GM12878 (cell line): ENCODE measurements at places on chromosomes 1 and 21. TPM values are rescaled to one million over a fixed set of nuclear protein-coding genes. Genes with fewer than 3 reads are reported as not detected.

DNA sequence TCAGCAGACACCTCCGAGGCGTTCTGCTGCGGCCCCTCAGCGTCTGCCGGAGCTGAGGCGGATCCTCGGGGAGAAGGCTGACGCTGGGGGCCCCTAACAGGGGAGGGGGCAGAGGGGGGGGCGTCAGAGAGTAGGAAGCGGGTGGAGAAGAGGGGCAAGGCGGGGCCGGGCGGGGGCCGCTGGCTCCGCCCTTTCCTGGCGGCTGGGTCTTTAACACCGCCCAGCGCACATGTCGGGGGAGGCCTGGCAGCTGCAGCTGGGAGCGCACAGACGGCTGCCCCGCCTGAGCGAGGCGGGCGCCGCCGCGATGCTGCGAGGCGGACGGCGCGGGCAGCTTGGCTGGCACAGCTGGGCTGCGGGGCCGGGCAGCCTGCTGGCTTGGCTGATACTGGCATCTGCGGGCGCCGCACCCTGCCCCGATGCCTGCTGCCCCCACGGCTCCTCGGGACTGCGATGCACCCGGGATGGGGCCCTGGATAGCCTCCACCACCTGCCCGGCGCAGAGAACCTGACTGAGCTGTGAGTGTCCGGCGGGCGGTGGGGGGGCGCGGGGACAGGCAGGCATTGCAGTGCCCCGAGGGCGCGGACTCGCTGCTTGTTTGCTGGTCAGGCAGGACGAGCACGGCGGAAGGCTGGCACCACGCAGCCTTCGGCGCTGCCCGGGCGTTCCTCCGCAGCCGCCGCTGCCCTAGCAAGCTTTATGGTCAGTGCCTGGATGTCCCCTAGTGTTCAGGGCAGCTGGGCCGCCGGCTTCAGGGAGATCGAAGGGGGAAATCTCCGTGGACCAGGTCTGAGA lies at the start of gene NTRK1:
TSS of gene NTRK1 (plus strand) at position 238 of the 796 bp plus-strand sequence. CDS start at position 308, 70 bp downstream.
- DNase-seq, result no peak

Gene OR6K3
- total RNA-seq, result not detected in 2 replicates

- DNase-seq, result no peak
Observed at GRCh38 chr1:87983841-87984240, 655.2 kb downstream of the LMO4 start.

- DNase-seq, result no peak
Observed at GRCh38 chr1:42340093-42340492, 5.1 kb upstream of the FOXJ3 start.

Gene TNFAIP8L2
- total RNA-seq, result 5.4 and 6.2 TPM in 2 replicates

DNA sequence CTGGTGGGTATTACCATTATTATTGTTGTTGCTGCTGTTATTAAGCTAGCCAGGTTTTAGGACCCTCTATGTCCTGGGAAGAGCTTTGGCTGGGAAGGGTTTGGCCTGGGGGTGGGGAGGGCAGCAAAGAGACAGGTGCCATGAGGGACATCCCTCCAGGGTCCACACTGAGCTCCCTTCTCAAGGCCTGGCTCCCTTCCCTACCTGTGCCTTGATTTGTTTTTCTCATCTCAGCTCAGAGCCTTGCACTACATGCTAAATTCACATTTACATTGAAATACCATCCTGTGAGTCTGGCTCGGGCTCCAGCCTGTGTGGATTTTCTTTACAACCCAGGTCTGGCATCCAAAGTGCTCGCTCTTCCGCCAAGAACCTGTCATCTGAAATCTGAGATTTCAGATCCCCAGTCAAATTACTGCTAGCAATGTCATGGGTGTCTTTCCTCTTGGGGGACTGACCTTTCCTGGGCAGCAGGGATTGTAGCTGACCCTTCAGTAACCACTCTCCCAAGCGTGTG lies 536.3 kb downstream of the PTPRU start:
- no peak for DNase-seq

Gene KRTAP7-1
- not detected in 2 replicates for total RNA-seq

DNA sequence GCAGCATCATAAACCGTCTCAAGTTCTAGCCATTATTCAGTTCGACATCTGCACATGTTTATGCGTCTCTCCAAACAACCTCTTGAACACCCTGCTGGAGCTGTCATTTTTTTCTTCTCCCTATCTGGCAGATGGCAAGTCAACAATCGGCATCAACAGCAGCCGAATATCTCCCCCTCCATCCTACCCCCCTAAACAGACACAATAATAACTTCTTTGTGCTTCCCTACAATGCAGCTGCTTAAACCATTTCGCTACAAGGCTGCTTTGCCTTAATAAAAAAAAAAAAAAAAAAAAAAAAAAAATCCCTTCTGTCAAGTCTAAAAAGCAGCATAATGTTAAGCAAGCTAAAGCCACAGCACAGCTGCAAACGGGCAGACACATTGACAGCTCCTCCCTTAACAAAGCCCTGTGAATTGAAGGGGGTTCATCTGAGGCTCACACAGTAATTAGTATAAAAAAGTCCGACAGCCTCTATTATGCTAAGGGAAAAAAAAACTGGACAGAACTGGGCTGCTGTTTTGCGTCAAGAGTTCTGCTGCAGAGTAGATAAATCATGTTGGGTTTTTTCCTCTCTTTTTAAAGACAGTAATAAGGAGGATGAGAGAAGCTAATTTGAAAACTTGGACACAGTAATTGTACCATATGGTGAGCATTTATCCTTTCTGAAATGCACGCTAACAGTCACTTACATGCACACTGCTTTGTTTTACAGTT lies 136.4 kb downstream of the AKT3 start:
- no peak for DNase-seq

Gene GRIK3
- total RNA-seq, result not detected in 2 replicates

DNA sequence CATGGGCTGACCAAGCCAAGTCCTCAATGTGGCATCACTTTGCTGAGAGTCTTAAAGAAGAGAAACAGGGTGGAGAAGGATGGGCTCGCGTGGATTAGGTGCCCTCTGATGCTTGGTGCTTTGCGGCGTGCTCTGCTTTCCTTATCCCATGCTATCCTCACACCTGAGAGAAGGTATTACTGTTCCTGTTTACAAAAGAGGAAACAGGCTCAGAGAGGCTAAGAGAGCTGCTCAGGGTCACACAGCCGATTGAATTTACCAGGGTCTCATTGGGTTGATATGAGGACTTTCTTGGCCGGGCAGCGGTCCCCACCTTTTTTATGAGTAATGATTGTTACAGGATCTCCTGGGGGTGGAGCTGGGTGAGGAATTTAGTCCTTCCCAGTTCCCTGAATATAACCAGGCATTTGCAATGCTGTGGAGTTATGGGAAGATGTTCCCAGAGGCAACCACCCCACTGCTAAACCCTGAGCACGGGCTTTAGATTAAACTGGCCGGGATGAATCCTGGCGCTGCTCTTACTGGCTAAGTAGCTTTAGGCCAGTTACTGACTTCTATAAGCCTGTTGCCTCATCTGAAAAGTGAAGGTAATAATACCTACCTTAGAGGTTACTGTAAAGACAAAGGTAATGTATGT lies 4.5 kb downstream of the ASCL5 start:
- DNase-seq, result no peak

GRCh38 chr1:89939693-89940438 lies 55.0 kb upstream of the ZNF326 start:
- DNase-seq, result no peak

Gene HES2
- total RNA-seq, result 0.32 and 1.0 TPM in 2 replicates

Gene S100A14
- total RNA-seq, result 0.53 and 0.54 TPM in 2 replicates

- no peak for DNase-seq
Observed at GRCh38 chr1:94949681-94950661, 23.1 kb upstream of the CNN3 start.

- DNase-seq, result no peak
Observed at GRCh38 chr21:34035619-34036354, 37.6 kb upstream of the MRPS6 start.

DNA sequence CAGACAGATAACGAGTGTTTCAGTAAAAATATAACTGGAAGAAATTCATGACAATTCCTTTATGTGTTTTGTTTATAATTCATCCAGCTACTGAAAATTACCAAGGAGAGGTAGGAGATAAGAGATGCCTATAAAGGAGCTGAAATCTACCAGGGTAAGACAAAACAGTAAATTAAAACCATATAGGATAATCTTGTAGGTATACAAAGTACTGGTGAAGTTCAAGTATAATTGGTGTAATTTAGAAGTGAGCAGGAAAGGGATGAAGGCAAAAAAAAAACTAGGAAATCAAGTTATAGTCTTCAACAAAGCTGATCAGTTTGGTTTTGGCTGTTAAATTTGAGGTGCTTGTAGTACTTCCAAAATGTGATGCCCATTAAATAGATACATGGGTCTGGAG lies 1.2 kb upstream of the WARS2 start:
- no peak for DNase-seq

DNA sequence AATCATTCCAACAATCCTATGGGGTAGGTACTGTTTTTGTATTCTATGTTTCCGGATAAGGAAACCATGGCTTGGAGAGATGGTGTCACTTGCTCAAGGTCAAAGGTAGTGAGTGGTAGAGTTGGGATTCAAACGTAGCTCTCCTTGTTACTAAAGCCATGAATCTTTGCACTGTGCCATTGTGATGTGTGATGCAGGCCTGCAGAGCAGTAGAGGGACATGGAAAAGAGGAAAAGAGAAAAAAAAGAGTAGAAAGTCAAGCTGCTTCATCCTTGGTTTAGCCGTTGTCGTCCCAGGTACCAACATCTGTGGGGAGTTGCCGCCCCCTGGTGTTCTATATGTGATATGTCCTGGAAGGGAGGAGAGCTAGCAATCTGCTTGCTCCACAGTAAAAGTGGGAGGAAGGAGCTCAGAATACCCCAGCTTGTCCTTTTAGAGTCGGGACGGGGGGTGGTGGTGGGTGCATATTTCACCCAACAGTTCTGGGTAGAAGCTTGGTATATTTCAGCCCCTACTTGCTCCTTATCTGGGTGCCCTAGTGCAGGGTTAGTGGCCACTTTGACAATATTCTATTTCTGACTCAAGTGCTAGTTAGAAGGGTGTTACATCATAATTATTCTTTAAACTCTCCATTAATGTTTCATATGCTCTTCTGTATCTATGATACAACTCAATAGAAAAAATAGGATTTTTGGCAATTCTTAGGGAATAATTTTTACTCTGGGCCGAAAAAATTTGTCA lies 98.4 kb downstream of the EBNA1BP2 start:
- peak; percentile 40 for DNase-seq

Gene GABRD
- not detected in 2 replicates for total RNA-seq

DNA sequence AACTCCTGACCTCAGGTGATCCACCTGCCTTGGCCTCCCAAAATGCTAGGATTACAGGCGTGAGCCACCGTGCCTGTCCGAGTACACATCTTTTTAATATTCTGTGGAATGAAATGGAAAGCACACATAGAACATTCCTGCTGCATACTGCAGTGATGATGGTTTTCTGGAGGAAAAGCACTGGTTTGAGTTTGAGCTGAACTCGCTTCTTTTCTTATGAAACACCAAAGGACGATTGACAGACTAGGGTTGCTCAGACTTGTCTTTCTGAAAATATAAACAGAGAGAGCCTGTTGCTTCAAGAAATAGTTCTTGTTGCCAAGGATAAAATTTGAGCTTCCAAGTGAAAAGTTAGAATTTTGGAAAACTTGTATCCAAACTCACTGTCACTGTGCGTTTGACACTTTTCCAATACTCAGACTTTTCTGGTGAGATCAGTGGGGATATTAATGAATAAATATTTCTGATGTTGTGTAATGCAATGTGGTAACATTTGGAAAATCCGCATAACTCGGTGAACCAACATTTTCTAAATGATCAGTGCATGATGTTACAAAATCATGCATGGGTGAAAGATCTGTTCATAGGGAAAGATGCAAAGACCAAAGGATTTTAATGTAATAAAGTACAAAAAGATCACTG lies 15.0 kb upstream of the ERMAP start:
- DNase-seq, result no peak

- DNase-seq, result no peak
Observed at GRCh38 chr1:7516341-7516740, 254.8 kb upstream of the VAMP3 start.

DNA sequence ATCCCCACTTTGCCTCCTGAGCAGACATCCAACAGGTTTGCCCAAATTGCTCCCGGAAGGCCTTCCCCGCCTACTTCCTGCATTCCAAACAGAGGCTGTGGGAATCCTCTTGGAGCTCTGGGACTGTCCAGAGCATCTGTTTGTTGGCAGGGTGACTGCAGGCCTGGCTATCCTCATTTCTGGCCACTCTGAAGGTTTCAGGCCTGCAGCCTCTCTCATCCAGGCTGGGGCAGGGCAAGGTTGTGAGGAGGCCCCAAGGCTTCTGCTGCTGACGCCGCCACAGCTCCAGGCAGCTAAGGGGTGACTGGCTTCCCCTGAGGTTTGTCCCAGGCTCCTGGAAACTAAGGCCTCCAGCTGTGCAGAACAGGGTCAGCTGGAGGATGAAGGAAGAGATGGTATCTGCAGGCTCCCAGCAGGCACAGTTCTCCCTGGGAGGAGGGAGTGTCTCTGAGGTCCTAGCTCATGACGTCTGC lies 11.3 kb downstream of the CDK18 start:
- DNase-seq, result no peak

DNA sequence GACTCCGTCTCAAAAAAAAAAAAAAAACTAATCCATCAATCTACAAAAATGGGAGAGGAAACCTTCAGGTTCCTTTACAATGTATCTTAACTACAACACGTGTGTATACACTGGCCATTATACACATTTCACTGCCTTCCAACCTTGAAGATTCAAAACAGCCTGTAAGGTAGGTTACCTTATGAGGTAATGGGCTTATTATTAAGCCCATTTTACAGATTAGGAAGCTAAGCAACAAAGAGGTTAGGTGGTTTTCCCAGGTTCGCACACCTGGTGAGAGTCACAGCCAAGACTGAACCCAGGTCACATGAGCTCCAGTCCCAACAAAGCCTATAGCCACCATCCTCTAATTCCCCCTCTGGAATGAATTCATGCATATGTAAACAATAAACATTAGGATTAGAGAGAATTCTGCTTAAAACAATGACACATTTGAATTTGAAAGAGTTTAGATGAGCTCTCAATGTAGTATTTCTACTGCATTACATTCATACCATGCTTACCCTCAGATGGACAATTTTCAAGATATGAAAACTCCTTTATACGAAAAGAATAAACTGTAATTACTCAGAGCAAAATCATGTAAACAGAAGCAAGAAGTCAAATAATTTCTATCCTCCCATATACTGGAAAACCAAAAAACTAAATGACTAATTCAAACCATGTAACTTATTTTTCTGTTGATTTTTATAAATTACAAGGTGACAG lies 54.8 kb downstream of the EIF4G3 start:
- DNase-seq, result no peak

Gene CFAP141
- not detected in 2 replicates for total RNA-seq

DNA sequence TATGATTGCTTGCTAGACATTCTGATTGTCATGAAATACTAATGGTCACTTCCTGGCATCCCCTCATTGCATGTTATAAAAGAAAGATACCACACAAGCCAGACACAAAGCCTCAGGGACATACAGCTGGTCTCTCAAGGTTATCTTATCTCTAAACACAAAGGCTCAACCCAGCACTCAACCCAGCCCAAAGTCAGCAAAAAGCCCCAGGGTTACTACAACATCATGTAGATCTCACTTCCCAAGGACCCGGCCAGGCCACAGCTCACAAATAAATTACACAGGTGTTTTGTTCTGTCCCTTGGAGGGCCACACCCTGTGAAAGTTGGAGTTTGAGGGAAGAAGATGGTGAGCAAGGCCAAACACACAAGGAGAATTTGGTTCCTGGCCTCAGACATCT lies 109.7 kb upstream of the BARHL2 start:
- DNase-seq, result no peak

- no peak for DNase-seq
Observed at GRCh38 chr1:201300641-201301040, 17.3 kb downstream of the PKP1 start.

Gene KRTAP20-3
- not detected in 2 replicates for total RNA-seq

GRCh38 chr1:26971590-26971989 lies 11.3 kb upstream of the KDF1 start:
- DNase-seq, result no peak
